Activated T-helper 17 cell treated with anti-CD3 and anti-CD28 coated beads, Interleukin-2, amount 50 U/mL, for 72 hours (primary cell): ENCODE measurements at places on chromosomes 5 and 9. TPM values are rescaled to one million over a fixed set of nuclear protein-coding genes. Genes with fewer than 3 reads are reported as not detected.

Gene TLX3
- not detected for total RNA-seq

Gene PTGS1
- total RNA-seq: 0.37 TPM

Gene NUTM2G
- total RNA-seq: not detected

Gene GPR150
- 0.61 TPM for total RNA-seq

Gene SHC3
- total RNA-seq: not detected

Gene ITGA2
- 8.6 TPM for total RNA-seq

Gene PKD2L2
- not detected for total RNA-seq

Gene LRRC26
- total RNA-seq: not detected

Gene PCDHA13
- not detected for total RNA-seq

Gene TUSC1
- not detected for total RNA-seq

Gene CKS2
- 230 TPM for total RNA-seq

Gene NNT
- total RNA-seq: 97.2 TPM

Gene PAPPA
- 0.35 TPM for total RNA-seq

Gene PFN3
- not detected for total RNA-seq

Gene SOHLH1
- not detected for total RNA-seq

Gene DMGDH
- 1.9 TPM for total RNA-seq

Gene IFNA13
- not detected for total RNA-seq

Gene PRR7
- 8.2 TPM for total RNA-seq

Gene MYOZ3
- total RNA-seq: 0.06 TPM

Gene TAS2R1
- total RNA-seq: not detected

Gene PDZD2
- total RNA-seq: 0.53 TPM

Gene SMIM3
- 17.7 TPM for total RNA-seq

Gene C6
- total RNA-seq: not detected

Gene KIF2A
- total RNA-seq: 243 TPM

Gene ADAMTS13
- total RNA-seq: 1.2 TPM

Gene HTR1A
- total RNA-seq: not detected

Gene CCL27
- 0.78 TPM for total RNA-seq

Gene CCNJL
- not detected for total RNA-seq

Gene BRD8
- total RNA-seq: 70.6 TPM

Gene GPR151
- total RNA-seq: not detected

Gene ADAMTSL1
- total RNA-seq: not detected

Gene ESM1
- 1.6 TPM for total RNA-seq

Gene GPR21
- 1.5 TPM for total RNA-seq

Gene OR5C1
- not detected for total RNA-seq

Gene APBA1
- 3.8 TPM for total RNA-seq

Gene SV2C
- 0.13 TPM for total RNA-seq

Gene OLFM1
- 0.32 TPM for total RNA-seq

Gene PLAA
- 39.8 TPM for total RNA-seq

Gene RNF208
- 3.5 TPM for total RNA-seq

Gene PTGDS
- 1.3 TPM for total RNA-seq

Gene TMEM252
- total RNA-seq: not detected

Gene LYSMD3
- total RNA-seq: 17.0 TPM

Gene ADCY2
- not detected for total RNA-seq

Gene PLCXD3
- not detected for total RNA-seq

Gene SURF2
- total RNA-seq: 17.3 TPM

Gene EDIL3
- total RNA-seq: not detected

Gene CTXN3
- total RNA-seq: not detected

Gene CCL28
- total RNA-seq: 22.8 TPM

Gene RNF20
- 49.4 TPM for total RNA-seq

Gene CNTNAP3B
- total RNA-seq: not detected

Gene SH3GL2
- total RNA-seq: not detected

Gene FGF10
- not detected for total RNA-seq

Gene CD14
- total RNA-seq: 0.32 TPM

Gene EQTN
- not detected for total RNA-seq

Gene EGFL7
- 0.78 TPM for total RNA-seq

Gene KIF4B
- not detected for total RNA-seq

Gene GFM2
- total RNA-seq: 26.7 TPM

Gene BDP1
- total RNA-seq: 34.4 TPM

Gene TMC1
- total RNA-seq: 0.32 TPM
